ENCODE measurements at places on chromosomes 1 and 21.

DNA sequence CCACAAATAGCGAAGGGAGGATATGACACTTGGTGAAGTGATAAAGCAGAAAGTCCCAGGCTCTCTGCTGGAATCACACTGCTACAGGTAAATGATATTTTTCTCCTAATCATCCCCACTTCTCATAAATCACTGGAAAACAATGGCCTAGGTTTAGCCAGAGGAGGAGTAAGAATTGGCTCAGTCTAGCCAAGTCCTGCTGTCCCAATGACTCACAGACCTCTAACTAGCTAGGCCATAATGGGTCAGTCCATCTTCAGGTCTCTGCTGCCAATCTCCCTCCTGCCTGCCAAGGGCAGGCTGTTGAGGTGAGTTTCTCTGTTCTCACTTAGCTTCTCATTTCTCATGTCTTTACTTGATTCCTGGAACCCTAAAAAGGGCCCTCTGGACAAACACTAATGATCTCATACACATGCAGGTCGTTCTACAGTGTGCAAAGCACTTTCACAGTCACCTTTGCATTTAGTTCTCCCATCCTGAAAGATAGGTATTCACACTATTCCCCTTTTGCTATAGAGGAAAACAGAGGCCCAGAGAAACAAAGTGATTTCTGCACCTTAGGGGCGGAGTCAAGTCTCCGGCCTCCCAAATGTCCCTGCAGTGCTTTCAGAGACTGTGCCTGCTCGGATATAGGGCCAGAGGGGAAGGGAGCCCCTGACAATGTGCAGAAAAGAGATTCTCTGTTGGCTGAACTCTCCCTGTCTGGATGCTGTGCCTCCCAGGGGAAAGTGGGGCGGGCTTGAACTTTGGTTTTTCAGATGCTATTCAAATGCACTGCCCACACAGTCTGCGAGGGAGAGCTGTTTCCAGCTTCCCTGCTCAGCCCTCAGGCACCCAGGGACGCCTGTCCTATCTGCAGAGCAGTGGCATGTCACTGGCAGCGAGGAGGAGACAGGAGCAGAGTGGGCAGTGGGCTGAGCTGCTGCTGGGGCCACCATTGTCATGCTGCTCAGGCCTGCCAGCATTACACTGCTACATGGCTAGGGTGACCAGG lies 3.9 kb upstream of the CDK18 start:
- no peak for DNase-seq

- DNase-seq = no peak
Measured at GRCh38 chr1:203598752-203599151, 27.9 kb upstream of the ATP2B4 start.

GRCh38 chr1:184836934-184837895 lies 82.6 kb upstream of the EDEM3 start:
- DNase-seq = no peak

DNA sequence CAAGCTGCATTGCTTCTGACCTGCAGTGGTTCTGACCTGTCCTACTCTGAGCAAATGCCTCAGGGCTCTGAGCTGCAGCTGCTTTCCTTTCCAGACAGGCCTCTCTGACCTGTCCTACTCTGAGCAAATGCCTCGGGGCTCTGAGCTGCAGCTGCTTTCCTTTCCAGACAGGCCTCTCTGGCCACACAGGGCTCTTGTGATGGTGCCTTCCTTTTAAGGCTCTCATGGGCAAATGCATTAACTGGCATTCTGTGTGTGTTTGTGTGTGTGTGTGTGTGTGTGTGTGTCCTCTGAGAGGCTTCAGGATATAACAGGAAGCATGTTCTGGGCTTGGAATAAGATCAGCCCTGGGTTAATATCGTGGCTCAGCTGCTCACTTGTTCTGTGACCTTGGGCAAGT lies 131.3 kb downstream of the NTPCR start:
- DNase-seq = no peak

DNA sequence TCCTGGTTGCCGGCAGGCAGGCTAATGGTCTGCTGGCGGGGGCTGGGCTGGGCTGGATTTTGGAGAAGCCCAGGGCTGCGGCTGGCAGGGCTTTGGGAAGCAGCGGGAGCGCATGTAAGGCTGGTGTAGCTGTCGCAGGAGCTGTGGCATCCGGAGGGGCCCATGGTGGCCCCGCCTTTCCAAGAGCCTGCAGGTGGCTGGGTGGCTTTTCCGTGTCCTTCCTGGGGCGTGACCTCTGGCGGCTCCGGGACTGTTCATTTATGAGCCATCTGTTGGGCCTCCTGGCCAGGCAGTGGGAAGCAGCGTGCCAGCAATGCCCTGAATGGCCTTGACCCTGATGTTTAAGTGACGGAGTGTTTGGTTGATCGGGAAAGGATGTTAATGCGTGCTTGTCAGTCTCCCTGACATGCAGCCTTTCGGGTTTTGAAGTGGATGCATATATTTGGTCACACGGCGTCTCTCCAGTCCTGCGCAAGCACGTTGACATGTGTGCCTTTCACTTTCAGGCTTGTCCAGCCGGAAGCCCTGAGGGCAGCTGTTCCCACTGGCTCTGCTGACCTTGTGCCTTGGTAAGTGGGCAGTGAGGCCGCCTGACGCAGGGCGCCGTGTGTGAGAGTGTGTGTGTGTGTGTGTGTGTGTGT lies 38.5 kb downstream of the AGPAT3 start:
- no peak for DNase-seq

GRCh38 chr1:231934797-231935196 lies 308.2 kb downstream of the DISC1 start:
- DNase-seq = no peak

- DNase-seq = no peak
Measured at GRCh38 chr21:25857308-25858074, 122.7 kb downstream of the GABPA start.

- no peak for DNase-seq
Measured at GRCh38 chr21:17196623-17197022, 316.2 kb upstream of the CXADR start.

DNA sequence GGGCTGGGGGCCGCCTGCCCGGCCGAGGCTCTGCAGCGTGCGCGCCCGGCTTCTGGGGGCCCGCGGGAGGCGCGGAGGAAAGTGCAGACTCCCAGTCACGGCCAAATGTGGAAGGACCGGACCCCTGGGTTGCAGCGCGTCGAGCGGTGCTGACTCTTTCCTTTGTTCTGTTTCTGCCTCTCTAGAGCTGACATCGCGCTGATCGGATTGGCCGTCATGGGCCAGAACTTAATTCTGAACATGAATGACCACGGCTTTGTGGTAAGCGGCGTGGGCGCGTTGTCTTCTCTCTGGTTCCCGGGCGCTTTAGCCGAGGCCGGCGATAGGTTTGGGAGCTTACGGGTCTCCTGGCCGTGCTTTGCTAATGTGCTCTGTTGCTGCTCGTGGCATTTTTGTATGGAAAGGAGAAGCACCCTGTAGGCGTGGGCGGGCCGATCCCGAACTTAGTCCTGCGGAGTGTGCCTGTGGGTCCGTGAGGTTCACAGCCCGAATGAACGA lies 629 bp downstream of the PGD start:
- no peak for DNase-seq

DNA sequence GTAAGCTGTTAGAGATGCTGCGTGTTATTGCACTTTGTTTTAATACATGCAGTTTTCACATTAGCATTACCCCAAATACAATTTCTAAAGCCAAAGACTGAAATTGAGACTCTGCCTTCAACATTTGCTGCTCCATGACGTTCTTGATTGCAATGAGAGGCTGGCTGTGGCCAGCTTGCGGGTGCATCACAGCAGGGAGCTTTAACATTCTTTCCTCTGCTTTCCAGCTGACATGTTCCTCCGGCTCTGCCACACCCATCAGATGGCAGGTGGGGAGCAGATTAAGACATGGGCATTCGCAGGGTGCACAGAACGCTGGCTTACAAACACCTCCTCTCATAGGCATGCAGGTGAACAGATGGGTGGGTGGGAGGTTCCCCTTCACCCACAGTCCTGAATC lies 314.1 kb downstream of the DISC1 start:
- DNase-seq = no peak

- DNase-seq = no peak
Measured at GRCh38 chr1:232553809-232554208, 76.1 kb downstream of the SIPA1L2 start.
